ENCODE measurements at places on chromosomes 2 and 18.

GRCh38 chr2:229713371-229714079 lies 830 bp downstream of the DNER start:
- DNase-seq = peak; percentile 64

DNA sequence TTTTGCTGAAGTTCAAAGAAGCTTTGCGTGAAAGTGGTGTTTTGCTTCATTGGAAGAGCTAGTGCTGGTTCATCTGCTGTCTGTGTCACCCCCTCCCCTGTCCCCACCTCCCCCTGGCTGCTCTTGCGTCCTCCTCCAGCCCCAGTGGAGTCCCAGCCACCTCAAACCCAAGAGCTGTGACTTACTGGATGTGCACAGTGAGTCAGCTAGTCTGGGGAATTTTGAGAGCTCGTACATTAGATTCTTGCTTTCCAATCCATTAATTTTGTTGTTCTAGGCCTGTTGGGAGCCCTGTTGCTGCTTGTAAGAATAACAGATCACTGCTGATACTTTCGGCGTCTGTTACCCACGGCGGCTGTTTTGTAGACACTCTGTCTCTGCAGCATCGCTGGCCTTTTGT lies 412.1 kb downstream of the TSN start:
- DNase-seq = no peak

DNA sequence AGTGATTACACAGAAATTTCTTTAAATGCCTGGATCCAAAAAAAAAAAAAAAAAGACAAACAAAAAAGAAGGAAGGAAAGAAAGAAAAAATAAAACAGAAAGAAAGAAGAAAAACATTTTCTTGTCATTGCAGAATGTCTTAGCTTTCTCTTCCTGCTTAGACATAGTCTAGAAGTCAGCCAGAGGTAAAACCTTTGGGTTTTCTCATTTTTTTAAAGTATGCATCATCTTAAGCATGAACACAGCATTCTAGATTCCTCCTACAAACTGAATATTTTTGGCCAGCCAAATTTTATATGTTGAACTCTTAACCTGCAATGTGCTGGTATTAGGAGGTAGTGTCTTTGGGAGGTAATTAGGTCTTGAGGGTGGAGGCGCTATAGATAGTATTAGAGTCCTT lies 243.9 kb downstream of the TRIB2 start:
- DNase-seq = no peak

DNA sequence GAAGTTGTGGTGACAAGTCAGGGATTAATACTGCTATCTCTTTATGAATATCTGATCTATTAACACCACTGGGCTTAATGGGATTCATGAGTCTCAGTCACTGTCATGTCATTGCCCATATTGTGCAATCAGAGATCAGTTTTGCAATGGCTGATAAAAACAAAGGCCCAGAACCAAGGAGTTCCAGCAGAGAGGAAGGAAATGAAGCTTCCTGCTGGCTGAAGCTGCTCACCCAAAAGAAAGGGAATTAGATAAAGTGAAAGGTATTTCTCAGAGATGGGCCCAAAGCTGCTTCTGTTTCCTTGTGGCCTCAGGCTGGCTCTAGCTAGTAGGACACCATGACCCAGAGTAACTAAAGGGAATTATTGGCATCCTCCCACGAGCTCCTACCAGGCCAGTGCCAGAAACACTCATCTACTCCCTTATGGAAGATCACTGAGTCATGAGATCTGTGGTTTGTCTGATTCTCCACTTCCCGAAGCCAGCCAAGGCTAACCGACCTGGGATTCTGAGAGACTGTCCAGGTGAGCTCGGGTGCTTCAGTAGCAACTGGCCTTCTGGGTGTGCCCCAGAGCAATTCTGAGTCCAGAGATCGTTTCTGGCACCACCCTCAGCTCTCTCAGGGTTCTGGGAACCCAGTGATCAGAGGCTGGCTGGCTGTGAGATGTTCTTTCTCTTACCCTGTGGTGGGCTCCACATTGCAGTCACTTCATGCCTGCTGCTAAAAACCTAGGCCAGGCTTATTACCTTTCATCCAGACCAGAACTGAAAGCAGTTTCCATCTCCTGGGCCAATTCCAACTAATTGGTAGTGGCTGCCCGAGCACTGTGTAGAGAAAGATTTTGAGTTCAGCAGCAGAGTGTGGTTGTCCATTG lies 129.5 kb upstream of the PELI1 start:
- DNase-seq = no peak

GRCh38 chr18:8609659-8610458 lies 622 bp downstream of the RAB12 start:
- no peak for DNase-seq
